Stimulated activated CD8-positive, alpha-beta memory T cell treated with anti-CD3 and anti-CD28 coated beads, Interleukin-4, amount 100 ng/mL, for 4 hours (primary cell): ENCODE measurements at places on chromosomes 5 and 9.

DNA sequence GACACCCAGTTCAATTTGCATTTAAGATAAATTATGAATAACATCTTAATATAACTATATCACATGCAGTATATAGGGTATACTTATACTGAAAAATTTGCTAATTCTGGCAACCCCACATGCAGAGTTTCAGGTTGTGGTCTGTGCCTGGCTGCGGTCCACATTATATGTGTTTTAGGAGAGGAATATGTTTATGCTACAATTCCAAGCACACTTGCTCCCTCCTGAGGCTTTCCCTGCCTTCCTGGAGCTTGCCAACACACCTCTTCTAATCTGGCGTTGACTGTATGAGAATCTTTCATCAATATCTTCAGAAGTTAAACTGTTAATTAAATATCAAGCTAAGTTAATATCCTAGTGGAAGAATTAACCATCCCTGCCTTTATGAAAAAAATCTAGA lies 45.2 kb downstream of the SEMA5A start:
- DNase-seq = no peak

- no peak for DNase-seq
Observed at GRCh38 chr9:130980526-130980925, 28.4 kb upstream of the LAMC3 start.

DNA sequence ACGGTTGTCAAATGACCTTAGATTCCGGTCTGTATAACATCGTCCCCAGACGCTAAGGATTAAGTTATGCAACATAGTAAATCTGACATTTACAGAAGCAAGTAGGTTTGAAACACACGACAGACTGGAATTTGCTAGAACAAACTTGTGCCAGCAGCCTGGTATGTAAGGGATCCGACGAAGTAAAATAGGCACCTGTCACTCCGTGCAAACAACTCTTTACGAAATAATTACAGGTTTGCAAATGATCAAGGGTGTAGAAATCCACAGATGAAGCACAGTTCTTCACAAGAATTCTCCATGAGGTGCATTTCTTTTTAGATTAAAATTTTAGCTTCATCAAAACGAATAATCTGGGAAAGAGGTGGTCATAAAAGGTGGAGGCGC lies 508 bp downstream of the MOCS2 start:
- DNase-seq = no peak

- peak; percentile 6 for DNase-seq
Observed at GRCh38 chr5:52725065-52725746, 62.5 kb upstream of the ITGA1 start.

DNA sequence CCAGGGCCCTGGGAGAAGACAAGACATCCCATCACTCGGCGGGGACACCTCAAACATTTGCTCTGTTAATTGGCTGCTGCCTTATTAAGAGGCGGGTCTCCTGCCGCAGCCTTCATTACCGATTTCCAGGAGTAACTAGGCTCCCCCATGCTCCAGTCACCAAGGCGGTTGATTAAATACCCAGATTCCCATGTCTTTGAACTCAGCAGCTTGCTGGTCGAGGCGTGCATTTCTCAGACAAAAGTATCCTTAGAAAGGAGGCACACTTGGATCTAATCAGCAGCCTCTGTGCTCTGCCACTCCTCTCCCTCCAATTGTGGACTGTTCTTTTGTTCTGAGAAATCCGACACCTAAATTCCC lies 228.8 kb downstream of the FSTL4 start:
- DNase-seq = no peak

GRCh38 chr5:120805131-120805530 lies 341.0 kb downstream of the PRR16 start:
- no peak for DNase-seq

GRCh38 chr9:137042751-137043727 lies 2.9 kb downstream of the NPDC1 start:
- DNase-seq = no peak

DNA sequence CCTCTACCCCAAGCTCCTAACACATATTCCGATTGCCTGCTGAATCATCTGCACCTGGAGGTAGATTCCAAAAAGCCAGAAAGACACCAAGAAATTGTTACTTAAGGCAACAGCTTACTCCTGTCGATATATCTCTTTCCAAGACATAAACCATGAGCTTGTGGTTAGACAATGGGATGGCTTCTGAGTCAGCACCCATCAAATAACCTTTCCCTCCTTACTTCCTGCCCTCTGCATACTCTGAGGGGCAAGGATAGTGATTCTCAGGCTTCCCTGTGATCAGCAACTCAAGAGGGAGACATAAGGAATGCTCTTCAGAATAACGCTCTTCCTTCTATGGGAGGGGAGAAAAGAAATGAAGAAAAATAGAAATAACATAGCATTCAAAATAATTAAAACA lies 70.9 kb downstream of the TMEM215 start:
- DNase-seq = no peak

DNA sequence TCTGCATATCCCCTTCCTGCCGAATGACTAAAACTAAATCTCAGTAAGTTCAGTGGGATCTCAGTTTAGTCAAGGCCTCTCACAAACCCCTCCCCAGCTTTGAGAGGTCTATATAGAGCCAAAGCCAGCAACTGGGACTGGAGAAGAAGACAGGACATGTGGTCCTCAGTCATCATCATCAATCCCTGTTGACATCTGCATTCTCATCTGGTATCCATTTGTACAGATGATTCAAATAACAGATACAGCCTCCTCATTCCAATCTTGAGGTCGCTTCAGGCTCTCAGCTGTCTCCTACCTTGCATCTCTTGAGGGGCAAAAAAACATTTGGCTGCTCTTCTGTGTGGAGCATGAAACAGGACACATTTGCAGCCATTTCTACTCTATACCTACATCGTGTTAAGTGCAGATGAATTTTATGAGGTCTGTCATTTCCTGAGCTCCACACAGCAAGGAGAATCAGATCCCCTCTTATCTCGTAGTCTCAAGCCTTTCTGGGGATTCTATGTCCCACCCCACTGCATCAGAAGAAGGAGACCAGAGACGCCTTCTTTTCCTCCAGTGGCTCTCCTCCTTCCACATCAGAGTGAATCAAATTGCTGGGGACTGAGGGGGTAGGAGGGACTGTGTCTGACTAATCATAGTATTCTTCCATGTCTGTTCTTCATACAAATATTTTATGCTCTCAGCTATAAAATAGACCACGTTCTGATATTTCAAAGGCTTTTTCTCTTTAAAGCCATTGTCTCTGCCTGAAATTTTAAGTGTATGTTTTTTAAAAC lies 4.7 kb upstream of the RECK start:
- DNase-seq = no peak

GRCh38 chr9:127535834-127536233 lies 76.2 kb upstream of the STXBP1 start:
- DNase-seq = no peak

- DNase-seq = no peak
Observed at GRCh38 chr5:174340226-174340625, 294.7 kb downstream of the NSG2 start.

DNA sequence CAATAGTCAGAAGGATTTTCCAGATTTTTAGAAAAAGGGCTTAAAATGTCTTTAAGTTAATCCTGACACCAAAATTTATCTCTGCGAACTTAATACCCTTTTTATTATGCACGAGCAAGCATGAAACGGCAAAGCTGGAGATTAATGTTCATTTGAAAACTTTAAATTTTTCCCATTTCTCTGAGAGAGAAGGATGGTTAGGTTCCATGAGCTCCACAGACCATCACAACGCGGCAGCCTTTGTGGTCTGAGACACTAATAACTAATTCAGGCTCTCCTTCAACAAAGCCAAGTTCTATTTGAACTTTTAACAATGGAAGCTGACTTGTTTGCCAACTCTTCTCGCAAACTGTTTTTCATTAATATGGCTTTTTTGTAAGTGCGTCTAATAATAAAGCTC lies 94.7 kb downstream of the MYO10 start:
- no peak for DNase-seq

DNA sequence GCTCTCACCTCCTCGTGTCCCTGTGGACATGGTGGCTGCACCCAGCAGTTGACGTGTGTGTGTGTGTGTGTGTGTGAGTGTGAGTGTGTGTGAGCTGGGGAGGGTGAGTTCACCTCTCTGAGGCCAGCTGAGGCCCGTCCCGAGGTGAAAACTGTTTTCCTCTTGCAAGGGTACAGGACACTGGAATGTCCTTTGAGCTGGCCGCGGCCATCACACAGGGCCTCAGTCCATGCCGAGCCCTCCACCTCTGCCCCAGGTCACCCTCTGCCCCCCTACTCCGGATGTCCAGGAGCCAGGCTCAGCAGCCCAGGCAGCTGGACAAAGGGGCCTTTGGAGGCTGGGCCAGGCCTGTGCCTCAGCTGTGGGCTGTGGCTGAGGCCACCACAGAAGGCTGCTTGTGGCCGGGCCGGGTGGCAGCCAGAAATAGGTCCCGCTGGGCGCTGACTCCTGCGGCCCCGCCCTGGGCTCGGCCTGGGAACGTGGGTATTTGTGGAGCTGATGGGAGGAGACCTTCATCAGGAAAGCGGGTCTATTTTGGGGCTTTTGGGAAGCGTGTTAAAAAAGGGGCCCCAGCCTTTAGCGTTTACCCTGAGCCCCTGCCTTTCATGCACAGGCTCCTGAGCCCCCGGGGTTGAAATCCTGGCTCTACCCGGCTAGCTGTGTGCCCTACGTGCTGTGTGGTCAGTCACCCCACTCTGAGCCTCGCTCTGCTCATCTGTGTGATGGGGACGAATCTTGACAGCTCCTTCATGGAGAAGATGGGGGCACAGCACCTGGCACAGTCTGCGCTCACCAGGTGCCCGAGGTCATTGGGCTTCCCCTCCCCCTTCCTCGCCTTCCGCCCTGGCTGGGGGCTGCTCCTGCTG lies 75.1 kb upstream of the IER5L start:
- DNase-seq = no peak

- DNase-seq = no peak
Observed at GRCh38 chr9:20496328-20496727, 126.0 kb downstream of the MLLT3 start.

- DNase-seq = no peak
Observed at GRCh38 chr5:472076-472655, 29.2 kb downstream of the EXOC3 start.

- DNase-seq = no peak
Observed at GRCh38 chr5:488241-488640, 36.0 kb downstream of the SLC9A3 start.

DNA sequence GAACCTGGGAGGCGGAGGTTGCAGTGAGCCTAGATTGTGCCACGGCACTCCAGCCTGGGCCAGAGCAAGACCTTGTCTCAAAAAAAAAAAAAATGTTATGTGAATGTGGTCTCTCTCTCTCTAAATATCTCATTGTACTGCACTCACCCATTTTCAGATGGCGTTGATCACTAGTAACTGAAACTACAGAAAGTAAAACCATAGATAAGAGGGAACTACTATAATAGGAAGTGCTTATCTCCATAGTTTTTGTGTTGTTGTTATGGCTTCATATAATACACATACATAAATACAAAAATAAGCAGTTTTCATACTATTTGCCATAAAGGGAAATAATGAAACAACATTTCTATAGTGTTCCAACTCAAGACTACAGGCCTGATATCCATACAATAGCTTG lies 9.1 kb downstream of the IL31RA start:
- DNase-seq = no peak

DNA sequence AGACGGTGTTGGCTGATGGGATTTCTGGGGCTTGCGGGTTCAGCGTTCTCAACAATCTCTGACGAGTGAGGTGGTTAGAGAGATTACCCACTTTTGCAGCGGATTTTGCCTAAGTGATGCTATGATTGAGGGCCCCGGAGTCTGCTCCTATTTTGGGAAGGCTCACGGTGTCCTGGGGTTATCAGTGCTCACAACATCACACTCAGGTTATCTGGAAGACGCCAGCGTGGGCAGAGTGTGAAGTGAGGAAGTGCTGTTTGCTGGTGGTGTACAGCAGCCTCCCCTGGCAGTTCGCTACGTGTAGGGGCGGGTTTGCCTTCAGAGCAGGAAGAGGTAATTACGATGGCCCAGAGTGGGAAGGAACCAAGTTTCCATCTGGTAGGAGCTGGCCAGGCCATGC lies 341.2 kb upstream of the IRX2 start:
- DNase-seq = no peak

DNA sequence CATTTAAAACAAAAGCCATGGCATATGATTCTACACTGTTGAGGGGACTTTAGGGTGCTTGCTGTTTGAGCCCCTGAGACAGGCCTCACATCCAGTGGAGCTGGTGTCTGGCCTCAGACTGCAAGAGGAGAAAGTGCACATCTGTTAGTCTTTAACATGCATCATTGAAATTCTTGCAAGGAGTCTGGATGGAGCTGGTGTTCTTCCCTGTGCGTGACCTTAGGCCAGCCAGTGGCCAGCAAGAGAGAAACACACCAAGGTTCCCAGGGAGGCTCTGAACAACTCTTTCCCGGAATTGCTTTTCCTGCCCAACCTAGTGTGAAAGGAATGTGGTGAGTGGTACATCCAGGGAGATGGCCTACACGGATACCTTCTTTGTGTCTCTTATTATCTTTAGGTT lies 282.8 kb upstream of the TNC start:
- no peak for DNase-seq

DNA sequence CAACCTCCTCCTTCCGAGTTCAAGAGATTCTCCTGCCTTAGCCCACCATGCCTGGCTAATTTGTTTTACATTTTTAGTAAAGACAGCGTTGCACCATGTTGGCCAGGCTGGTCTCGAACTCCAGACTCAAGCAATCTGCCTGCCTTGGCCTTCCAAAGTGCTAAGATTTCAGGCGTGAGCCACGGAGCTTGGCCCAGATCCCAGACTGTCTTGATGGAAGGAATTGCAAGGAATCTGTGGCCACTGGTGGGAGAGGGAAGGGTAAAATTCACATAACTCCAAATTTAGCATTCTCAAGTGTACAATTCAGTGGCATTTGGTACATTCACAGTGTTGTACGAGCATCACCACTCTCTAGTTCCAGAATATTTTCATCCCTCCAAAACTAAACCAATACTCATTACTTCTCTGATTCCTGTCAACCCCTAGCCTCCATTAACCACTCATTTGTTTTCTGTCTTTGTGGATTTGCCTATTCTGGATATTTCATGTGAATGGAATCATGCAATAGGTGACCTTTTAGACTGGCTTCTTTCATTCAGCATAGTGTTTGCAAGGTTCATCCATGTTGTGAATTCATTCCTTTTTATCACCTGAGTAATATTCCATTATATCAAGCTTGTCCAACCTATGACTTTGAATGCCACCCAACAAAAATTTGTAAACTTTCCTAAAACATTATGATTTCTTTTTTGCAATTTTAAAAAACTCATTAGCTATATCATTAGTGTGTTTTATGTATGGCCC lies 8.9 kb upstream of the MYO10 start:
- no peak for DNase-seq

GRCh38 chr5:38509185-38509584 lies 47.3 kb downstream of the LIFR start:
- DNase-seq = no peak
